ENCODE measurements at places on chromosomes 13 and 19.
A peak's percentile ranks its signal among the peaks of the same experiment; 100 is the strongest.

DNA sequence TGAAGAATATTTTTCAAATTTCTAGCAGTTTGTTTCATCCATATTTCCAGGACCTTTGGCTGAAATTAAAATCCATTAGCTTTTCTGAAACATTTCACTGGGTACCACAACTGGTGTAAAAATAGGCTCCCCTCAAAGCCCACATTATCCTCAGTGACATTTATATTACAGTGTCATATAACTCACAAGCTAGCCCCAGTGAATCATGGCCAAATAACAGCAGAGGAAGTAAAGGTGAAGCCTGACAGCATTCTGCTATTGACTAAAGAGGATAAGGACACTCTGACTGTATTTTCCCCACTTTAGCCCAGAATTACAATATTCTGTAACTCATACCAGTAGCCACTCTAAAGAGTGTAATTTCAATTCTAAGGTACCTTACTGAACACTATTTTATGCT is 21.9 kb downstream of the KCTD12 start:
- DNase-seq = no peak

GRCh38 chr13:111952032-111952431 is 114.9 kb upstream of the SOX1 start:
- DNase-seq = peak; percentile 25

DNA sequence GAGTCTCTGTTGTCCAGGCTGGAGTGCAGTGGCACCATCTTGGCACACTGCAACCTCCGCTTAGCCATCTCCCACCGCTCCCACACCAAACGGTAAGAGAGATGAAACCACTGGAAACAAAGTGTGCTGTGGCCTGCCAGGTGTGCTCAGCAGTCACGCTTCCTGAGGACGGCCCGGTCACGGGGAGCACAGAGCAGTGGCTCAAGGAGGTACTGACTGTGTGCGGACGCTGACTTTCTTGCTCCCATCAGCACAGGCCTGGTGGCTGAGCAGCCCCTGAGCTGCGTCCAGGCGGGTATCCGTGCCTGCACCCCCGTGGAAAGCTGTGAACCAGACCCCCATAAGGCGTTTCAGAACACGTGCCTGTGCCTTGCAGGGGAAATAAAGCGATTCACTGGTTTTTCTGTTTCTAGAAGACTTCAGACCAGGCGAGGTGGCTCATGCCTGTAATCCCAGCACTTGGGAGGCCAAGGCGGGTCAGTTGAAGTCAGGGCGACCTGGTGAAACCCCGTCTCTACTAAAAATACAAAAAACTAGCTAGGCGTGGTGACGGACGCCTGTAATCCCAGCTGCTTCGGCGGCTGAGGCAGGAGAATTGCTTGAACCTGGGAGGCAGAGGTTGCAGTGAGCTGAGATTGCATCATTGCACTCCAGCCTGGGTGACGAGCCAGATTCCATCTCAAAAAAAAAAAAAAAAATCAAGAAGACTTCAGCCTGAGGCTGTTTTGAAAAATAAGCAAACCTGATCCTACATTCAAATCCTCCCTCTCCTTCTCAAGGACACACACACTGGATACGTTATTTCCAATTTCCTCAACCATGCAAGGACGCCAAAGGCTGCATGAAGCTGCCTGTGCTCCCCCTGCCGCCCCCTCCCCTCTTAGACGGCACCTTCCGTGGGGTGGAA is 25.5 kb downstream of the ADPRHL1 start:
- DNase-seq = no peak

GRCh38 chr19:2321565-2322283 is 6.7 kb downstream of the LSM7 start:
- no peak for DNase-seq

DNA sequence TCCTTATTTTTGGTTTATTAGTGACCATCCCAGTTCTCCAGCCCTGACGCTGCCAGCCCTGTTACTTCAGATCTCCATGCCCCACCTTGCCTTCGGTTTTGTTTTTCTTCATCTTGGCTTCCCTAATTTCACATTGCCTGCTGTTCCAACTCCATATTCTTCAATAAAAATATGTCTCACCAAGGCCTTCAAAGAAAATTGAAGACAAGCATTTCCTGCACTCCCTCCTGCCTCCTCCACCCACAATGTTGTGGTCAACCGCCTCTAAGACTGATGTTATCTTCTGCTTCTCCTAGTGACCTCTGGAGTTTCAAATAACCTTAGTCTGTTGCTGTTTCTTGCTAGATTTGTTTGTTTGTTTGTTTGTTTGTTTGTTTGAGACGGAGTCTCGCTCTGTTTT is 14.6 kb downstream of the PLD3 start:
- DNase-seq = no peak

DNA sequence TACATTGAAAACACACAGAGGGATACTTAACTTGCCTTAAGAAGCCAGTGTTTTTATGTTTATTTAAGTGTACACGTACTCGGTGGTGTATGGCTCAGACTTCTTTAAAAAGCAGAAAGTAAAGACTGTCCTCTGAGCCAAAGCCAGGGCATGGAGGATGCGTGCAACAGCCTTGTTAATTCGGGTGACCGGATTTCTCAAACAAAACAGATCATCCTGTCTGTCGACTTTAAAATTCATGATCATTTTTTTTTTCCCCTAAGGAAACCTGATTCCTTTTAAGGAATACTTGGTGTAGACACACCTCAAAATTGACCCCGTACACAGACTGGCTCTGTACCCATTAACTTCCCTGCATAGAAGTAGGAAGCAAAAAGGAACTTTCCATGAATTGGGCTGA is 124.7 kb upstream of the RNF113B start:
- DNase-seq = no peak

DNA sequence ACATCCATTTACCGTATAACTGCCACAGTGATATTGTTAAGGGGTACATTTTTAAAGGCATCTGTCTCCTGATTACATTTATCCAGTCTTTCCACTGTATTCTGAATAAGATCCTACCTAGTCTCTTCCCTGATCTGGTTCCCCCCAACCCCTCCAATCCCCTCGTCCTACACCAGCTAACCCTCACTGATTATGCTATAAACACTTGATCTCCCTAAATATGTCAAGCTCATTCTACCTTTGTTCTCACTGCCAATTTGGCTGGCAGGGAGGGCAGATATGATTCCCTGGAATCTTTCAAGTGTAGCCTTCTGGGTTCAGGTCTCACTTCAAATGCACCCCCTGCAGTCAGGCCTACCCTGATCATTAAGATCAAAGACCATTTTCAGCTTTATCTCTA is 1379.8 kb upstream of the MIR17HG start:
- DNase-seq = no peak

- DNase-seq = peak; percentile 50
Measured at GRCh38 chr13:43546816-43547215, 240.0 kb downstream of the ENOX1 start.

DNA sequence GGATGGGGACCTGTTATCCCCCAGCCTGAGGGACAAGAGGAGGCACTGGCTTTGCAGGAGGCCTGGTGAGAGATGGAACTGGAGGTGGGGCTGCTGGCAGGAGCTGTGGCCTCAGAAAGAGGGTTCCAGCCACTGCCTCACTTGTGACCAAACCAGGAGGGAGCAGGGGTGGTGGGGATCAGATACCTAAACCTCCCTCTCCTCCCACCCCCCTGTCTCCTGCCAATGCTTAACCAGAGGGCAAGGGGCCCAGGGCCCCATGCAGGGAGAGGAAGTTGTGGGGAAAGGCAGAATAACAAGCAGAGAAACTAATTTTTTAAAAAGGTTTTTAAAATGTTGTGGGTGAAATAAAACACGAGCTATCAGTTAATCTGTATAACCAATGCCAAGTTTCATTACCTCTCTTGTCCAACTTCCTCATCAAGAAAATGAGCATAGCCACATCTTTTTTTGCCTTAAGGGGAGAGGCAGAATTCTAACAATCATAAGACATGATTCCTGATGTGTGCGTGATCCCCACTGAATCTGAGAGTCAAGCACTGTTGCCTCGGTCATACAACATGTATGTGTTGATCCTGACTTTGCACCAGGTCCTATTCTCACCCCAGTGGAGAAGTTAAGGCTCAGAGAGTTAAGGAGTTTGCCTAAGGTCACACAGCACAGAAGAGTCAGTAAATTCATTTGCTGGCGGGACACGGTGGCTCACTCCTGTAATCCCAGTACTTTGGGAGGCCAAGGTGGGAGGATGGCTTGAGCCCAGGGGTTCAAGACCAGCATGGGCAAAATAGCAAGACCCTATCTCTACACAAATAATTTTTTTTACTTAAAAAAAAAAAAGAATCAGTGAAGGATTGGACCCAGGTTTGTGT is 12.9 kb downstream of the FXYD5 start:
- DNase-seq = no peak

- DNase-seq = no peak
Measured at GRCh38 chr19:46478356-46478986, 7.1 kb upstream of the PNMA8A start.

DNA sequence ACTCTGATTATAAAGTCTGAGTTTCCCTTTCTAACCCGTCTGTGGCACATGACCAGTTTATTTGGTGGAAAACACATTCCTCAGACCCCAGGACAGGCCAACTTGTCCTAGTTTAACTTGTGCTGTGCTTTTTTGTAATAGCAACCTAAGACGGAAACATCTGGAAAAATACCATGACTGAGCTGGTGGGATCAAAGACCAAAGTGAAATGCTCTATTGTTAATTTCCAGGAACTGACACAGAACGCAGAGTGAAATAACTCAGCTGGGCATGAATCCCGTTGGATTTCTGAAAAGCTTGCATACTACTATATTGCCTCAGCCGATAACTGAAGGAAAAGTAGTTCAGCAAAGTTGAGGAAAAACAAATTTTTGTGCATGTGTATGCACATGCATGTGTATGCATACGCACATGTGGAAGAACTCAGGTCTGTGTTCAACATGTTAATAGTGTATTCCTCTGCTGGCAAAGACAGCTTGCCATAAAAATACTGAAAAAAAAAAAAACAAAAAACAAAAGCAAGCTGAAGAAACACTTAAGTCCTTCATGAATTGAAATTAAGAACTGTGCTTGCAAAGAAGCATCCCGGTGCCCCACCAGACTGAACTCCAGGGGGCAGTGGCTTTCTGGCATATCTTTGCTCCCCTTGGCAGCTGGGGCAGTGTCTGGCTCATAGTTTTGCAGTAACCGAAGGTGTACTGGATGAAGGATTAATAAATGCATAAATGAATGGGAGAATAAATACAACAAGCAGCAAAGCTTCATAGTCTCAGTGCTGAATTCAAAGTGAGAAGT is 187.8 kb downstream of the LHFPL6 start:
- DNase-seq = peak; percentile 52

DNA sequence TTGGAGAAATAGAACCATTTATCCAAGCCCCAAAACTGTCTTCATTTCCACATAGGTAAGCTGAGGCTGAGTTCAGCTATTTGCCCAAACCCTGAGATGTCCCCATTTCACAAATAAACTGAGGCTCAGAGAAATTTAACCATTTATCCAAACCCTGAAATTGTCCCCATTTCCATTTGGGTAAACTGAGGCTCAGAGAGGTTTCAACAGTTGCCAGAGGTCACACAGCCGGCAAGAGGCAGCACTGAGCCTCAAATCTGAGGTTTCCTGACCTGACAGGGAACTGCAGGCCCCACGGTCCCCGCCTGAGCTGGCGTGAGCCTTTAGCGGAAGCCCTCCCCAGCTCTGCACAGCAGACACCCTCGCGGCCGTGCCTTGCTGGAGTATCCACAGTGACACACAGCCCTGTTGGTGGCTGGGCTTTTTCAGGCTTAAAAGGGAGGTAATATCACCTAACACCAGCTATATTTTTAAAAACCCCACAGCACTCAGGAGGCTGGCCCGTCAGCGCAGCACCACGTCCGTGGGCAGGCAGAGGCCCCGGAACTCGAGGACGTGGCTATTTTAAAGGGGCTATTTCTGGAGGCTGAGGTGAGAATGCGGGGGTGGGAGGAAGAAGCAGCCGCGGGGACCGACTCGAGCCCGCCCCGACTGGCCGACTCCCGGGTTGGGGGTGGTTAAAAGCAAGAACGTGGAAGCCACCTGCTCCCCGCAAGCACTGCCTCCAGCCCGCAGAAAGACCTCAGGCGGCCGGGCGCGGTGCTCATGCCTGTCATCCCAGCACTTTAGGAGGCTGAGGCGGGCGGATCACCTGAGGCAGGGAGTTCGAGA is 18.5 kb downstream of the PTPRS start:
- DNase-seq = no peak

- DNase-seq = no peak
Measured at GRCh38 chr13:110162866-110163658, 143.9 kb downstream of the COL4A1 start.

DNA sequence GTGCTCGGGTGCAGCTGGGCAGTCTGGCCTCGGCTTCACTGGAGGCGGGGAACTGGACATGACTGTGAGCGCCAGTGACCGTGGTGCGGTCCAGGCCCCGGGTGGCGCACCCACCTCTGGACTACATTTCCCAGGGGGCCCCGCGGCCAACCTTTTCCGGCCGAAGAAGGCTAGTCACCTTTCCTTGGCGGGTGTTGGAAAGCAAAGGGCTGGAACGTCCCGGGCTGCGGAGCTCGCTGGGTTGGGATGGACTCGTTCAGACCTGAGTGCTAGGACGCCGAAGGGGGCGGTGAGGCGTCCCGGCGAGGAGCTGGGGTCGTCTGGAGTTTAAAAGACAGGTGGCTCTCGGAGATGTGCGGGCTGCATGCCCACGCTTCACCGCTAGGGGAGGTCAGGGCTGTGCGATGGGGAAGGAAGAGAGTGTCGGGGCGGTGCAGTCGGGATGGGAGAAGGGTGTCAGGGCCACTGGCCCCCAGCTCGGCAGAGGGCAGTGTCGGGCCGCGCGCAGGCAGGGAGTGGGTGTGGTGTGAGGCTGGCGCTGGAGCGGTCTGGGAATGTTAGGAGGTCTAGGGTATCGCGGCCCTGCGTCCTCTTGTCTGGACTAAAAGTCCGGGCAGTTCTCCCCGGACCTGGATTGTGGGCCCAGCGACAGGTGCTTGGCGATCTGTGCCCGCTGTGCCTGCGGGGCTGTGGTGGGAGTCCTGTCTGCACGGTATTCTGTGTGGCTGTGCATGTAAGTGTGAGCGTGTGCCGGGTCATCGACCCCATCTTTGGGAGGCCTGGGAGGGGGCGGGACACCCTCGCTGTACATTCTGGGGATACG is 57.1 kb downstream of the ZNF568 start:
- peak; percentile 46 for DNase-seq

- no peak for DNase-seq
Measured at GRCh38 chr13:22235285-22235949, 564.5 kb downstream of the FGF9 start.

GRCh38 chr13:66748712-66749111 is 481.4 kb downstream of the PCDH9 start:
- DNase-seq = no peak

DNA sequence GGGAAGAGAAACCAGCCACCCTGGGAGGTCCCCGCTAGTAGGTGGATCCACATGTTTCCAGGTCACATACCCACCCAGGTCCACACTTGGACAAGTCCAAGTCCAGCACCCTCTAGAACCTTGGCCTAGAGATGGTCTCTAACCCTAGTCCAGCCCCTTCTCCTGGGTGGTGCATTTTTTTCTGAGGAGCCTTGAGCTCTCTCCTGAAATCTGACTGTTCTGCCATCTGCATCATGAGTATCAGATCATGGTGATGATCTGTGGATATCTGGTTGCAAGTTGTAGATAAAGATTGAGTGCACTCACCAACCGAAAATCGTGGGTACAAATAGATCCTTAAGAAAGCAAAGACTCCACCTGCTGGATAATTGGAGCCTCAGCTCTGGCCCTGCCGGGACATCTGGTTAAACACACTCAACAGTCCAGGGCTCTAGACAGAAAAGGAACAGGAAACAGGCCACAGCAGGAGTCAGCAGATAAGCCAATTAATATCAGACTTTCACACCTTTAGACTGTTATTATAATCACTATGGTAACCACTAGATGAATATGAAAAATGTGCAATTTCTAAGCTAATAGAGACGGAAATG is 41.1 kb downstream of the GPR12 start:
- no peak for DNase-seq

- DNase-seq = no peak
Measured at GRCh38 chr19:54230031-54230430, 7.2 kb upstream of the LILRB3 start.

GRCh38 chr13:31036731-31037695 is 104.6 kb downstream of the TEX26 start:
- no peak for DNase-seq

Data from ecto neural progenitor cell (in vitro differentiated cells).